ACHN (cell line): ENCODE measurements at places on chromosomes 2 and 18.

DNA sequence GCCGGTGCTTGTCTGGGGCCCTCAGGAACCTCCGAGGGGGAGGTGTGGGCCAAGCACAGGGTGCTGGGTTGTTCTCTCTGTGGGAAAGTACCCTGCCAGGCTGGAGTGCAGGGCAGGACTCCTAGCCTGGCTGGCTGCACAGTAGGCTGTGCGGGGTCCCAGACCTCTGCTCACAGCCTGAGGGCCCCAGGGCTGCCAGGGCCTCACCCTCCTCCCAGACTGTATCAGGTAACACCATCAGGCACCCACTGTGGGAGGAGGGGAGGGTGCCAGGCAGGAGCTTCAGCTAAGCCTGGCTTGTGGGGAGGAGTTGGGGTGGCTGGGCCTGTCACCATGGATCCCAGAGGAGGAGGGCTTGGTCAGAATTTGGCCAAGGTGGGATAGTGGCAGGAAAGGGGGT is 211.9 kb upstream of the SMAD2 start:
- no peak for DNase-seq

DNA sequence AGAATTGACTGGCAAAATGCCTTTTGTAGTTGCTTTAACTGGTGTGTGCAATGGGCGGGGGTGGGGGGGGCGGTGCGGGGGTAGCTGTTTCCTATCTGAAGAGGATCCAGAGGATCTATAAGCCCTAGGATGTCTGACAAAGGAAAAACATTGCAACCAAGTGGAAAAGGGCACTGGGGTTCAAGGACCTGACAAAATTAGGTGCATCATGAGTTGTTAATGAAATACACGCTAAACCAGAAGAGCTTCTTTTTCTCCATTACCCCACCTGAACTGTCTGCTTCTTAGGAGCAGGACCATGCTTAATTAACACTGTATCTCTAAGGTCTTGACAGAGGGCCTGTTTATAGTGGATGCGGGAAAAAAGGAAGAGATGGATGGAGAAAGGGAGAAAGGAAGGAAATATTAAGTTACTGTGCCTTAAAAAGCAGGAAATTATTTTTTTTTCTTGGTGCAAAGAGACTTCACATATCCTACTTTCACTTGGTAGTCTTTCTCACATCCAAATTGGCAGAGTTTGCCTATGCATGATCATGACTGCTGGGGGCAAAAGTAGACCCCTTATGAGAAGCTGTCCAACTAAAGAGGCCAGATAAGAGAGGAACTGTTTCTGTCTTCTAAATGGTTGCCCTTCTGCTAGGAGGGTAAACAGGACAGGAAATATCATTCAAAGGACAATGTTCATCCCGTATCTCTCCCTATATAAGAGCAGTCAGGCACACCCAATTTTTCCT is 4.6 kb downstream of the RND3 start:
- DNase-seq, result no peak

DNA sequence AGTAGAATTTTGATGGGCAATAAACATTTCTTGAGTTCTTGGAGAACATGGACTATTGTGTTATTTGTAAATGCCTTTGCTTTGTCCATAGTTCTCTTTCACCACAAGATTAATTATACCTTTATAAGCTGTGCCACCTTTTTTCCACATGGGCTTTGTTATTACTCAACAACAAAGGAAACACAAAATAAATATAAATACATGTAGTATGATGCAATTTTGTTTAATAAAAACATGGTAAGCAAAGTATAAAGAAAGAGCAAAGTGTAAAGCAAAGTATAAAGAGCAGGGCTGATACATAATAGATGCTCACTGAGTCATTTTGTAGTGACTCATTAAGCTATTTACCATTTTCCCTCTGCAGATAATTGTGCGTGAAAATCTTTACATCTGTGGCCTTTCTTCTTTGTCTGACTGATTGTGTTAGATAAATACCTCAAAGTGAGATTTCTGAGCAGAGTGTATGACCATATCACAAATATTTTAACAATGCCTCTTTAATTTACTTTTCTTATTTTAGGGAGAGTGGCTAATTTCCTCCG is 80.9 kb downstream of the CERS6 start:
- DNase-seq, result no peak

DNA sequence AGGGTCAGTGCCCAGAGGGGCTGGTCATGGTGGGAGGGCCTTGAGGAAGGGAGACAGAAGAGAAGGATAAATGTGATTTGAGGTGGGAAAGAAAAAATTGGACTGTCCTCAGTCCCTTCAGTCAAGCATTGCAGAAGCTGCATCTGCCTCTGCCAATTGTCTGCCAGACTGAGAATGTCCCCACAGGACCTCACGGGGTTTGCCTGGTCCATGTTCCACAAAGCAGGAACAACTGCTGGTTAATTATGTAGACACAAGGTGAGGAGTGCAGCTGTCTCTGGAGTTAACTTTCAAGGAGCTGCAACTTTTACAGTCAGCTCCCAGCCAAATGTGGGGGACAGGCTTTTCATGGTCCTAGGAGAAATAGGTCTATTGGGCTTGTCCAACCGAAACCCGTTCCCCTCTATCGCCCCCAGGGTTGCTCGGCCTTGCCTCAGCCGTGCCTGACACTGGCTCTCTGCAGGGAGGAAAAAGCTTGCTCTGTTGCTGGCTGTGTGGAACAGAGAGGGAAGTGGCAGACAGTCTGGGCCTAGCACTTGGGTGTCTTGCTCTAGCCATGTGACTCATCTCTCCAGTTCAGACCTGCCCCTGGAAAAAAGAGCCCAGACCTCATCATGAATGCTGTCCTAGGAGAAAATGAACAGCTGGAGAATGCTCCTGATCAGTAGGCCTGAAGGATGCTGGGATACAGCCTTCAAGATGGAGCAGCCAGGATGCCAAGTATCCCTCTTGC is 31.1 kb upstream of the PAX8 start:
- DNase-seq, result no peak

DNA sequence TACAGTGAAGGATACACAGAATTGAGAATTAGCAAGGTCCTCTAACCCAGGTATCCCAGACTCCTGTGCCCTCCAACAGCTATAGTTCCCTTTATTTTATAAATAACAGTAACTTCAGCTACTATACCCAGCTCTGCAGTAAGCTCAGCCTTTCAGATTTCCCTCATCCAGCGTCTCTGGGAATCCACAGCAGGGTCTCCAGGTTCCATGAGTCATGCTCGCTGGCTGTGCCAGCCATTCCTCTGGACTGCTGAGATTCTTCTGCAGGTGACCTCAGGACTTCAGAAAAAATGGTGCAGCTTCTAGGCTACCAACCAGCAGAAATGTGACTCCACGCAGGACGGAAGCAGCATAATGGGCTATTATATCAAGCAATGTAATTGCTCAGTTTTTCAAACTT is 419.3 kb downstream of the ZNF516 start:
- DNase-seq, result no peak

DNA sequence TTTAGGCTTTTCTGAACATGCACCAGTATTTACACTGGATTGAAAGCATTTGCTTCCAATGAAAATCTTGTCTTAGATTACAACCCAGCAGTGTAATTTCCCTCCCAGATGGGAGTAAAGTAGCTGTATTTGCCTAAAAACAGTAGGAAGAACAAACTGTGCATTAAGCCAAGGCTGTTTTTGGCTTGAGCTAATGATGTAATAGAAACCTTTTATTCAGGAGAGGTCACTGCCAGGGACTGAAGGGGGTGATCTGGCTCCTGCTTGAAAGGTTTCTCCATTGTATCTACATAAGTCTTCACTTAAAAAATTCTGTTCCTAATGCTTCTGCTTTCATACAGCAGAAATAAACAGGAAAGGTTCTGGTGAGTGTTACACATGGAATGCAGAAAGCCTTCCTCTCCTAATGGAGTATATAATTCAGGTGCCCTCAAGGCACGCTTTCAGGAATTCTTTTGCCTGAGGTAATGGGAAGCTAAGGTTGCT is 74.4 kb downstream of the MEIS1 start:
- DNase-seq, result no peak

- DNase-seq, result no peak
Measured at GRCh38 chr2:65017335-65017734, 28.1 kb downstream of the SLC1A4 start.

DNA sequence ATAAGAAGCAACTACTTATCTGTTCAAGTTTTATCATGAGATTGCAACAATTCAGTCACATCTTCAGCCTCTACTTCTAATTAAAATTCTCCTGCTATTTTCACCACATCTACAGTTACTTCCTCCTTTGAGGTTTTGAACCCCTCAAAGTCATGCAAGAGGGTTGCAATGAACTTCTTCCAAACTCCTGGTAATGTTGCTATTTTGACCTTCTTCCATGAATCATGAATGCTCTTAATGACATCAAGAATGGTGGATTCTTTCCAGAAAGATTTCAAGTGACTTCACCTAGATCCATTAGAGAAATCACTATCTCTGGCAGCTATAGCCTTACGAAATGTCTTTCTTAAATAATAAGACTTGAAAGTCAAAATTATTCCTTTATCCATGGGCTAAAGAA is 1052.8 kb upstream of the NRXN1 start:
- no peak for DNase-seq

- DNase-seq, result no peak
Measured at GRCh38 chr2:9258953-9259399, 52.4 kb downstream of the ASAP2 start.

DNA sequence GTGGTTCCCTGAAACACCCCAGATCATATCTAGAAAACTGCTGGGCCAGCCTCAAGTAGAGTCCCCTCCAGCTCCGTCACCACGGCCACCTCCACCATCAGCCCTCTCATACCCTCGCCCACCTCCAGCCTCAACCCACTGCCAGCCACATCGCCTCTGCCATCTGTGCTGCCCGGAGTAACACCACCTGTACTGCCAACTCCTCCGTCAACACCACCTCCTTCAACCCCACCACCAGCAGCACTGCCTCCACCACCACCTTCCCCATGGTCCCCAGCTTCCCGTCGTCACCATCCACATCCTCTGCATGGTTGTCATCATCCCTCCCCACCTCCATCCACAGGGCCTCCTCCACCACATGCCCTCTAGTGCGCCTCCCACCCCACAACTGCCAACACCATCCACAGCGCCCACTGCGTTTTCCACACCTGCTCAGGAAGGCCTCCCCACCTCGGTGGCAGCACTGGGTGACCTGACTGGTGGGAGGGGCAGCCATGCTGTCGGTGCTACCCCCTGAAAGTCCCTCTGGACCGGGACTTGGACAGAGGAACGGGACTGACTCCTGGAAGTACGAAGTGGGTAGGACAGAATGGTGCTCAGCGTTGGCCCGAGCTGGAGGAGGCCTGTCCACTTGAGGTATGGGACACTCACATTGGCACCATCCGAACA is 1.6 kb downstream of the SNED1 start:
- DNase-seq, result no peak

DNA sequence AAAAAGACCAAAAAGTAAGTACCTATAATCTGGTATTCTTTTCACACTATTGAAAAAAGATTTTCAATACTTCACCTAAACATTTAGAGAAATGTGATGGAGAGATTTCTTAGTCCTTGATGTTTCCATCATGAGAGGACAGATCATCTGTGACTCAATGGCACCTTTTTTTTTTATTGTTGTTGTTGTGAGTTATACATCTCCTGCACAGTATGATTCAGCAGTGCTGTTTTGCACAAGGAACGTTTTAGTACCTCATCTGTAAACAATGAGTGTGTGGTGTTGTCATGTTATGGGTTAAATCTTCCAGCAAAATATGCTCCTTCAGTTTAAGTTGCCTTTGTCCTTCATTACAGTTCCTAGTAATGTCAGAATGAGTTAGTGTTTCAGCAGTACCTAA is 2.2 kb downstream of the KIAA1328 start:
- no peak for DNase-seq

DNA sequence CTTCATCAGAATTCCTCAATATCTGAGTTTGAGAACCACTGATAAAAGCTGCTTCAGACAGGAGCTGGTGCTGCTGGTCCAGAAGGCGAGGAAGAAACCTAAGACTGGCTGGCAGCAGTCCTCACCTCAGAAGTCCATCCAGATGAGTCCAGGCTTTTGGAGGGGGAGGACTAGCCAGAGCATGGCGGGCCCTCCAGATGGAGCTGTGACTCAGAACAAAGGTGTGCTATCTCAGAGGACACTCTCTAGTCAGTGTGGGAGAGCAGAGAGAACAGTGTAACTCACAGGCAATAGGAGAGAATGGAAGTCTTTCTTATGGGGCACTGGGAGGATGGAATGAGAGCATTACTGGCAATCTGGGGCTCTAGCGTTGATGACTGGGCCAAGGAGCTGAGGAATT is 191.4 kb downstream of the NYAP2 start:
- no peak for DNase-seq

GRCh38 chr2:64627860-64628841 is 25.6 kb downstream of the SERTAD2 start:
- no peak for DNase-seq

- no peak for DNase-seq
Measured at GRCh38 chr2:67065046-67065445, 332.1 kb upstream of the ETAA1 start.

GRCh38 chr2:31526946-31527732 is 53.6 kb downstream of the SRD5A2 start:
- DNase-seq, result no peak

GRCh38 chr2:216312441-216312840 is 59.8 kb downstream of the MARCHF4 start:
- DNase-seq, result no peak

DNA sequence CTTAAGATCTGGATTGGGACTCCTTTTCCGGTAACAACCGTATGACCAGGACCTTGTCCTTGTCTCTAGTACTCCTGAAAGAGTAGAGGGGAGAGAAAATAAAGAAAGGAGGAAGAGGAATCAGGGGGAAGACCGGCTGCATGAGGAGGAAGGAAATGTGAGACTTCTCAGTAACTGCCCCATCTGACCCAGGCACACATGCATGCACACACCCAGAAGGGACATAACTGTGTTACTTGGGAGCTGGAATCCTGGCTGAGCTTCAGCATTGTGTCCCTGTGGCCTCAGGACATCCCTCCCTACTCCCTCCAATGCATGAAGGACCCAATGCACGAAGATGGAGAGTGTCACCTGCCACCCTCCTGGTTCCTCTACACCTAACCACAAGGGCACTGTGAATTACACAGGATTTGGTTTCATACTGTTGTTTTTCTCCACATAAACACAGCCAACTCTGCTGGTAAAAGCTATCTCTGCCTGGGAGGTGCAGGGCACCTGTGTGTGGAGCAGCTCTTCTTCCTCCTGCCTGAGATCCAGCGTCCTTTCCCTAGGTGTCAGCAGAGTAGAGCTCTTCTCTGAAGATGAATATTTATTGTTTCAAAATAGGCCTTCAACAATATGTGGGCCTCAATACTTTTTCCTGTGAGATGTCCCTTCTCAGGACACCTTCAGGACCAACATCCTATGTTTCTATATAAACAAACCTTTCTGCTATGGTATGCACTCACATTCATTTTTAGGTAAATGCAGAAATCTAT is 574.1 kb upstream of the ID2 start:
- DNase-seq, result no peak

GRCh38 chr2:239883326-239884050 is 141.7 kb downstream of the NDUFA10 start:
- no peak for DNase-seq

DNA sequence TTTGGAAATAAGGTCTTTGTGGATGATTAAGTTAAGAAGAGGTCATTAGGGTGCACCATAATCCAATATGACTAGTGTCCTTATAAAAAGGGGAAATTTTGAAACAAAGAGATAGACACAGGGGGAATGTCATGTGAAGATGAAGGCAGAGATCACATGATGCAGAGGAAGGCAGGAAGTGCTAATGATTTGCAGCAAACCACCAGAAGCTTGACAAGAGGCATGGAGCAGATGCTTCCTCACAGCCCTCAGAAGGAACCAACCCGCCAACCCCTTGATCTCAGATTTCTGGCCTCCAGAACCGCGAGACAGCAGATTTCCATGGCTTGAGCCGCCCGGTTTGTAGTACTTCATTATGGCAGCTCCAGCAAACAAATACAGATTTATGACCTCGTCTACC is 17.4 kb upstream of the SMARCAL1 start:
- DNase-seq, result no peak

- DNase-seq, result no peak
Measured at GRCh38 chr18:37322492-37323035, 243.0 kb downstream of the CELF4 start.
